ENCODE measurements at places on chromosomes 3 and 15. TPM values are rescaled to one million over a fixed set of nuclear protein-coding genes. Genes with fewer than 3 reads are reported as not detected.
A peak's percentile ranks its signal among the peaks of the same experiment; 100 is the strongest.

GRCh38 chr15:55661428-55661827 is 73.3 kb upstream of the PYGO1 start:
- no peak overlapping the region for H3K4me3 ChIP-seq
- H3K27me3 ChIP-seq = no peaks in the 10 kb centered on the region
- no peak overlapping the region for H3K27ac ChIP-seq
- peaks cover 6% of the 10 kb centered on the region for H3K4me1 ChIP-seq
- no peaks in the 10 kb centered on the region for H3K36me3 ChIP-seq
- no peak for DNase-seq

- peaks cover 38% of the 10 kb centered on the region for H3K4me1 ChIP-seq
- H3K27me3 ChIP-seq = peaks cover 8% of the 10 kb centered on the region
- H3K4me3 ChIP-seq = no peak overlapping the region
- H3K27ac ChIP-seq = no peak overlapping the region
Measured at GRCh38 chr3:159605776-159606175, 382.9 kb upstream of the IL12A start.

HCN4 gene
- 0.02 TPM for total RNA-seq

NCKIPSD gene
- 23.2 TPM for total RNA-seq

DNA sequence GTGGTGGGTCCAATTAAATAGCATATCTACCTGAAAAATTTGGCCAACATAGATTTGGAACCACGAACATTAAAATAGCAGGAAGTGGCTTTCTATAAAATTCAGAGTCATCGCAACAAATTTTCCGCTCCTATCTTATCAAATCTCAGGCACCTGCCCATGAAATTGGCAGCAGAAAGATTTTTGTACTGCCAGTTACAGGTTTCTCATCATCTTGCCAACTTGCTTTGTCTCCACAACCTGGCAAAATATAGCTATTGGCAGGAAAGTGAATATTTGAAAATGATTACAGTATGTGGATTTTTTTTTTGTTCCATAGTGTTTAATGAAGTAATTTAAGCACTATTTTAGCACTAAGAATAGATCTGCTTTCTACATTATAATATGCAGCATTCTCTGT is 161.6 kb upstream of the LRRC3B start:
- no peaks in the 10 kb centered on the region for H3K27me3 ChIP-seq
- no peak overlapping the region for H3K4me3 ChIP-seq
- H3K27ac ChIP-seq = no peak overlapping the region
- H3K36me3 ChIP-seq = peaks cover 5% of the 10 kb centered on the region
- DNase-seq = no peak
- H3K4me1 ChIP-seq = no peaks in the 10 kb centered on the region

GRCh38 chr3:41673650-41674049 is 288.3 kb downstream of the ULK4 start:
- DNase-seq = peak; percentile 42
- no peak overlapping the region for H3K27ac ChIP-seq
- peaks cover 28% of the 10 kb centered on the region for H3K4me1 ChIP-seq
